CD4-positive, alpha-beta T cell treated with Interleukin-4 for 1 hour (primary cell): ENCODE measurements at places on chromosomes 7 and 10.
A peak's percentile ranks its signal among the peaks of the same experiment; 100 is the strongest.

DNA sequence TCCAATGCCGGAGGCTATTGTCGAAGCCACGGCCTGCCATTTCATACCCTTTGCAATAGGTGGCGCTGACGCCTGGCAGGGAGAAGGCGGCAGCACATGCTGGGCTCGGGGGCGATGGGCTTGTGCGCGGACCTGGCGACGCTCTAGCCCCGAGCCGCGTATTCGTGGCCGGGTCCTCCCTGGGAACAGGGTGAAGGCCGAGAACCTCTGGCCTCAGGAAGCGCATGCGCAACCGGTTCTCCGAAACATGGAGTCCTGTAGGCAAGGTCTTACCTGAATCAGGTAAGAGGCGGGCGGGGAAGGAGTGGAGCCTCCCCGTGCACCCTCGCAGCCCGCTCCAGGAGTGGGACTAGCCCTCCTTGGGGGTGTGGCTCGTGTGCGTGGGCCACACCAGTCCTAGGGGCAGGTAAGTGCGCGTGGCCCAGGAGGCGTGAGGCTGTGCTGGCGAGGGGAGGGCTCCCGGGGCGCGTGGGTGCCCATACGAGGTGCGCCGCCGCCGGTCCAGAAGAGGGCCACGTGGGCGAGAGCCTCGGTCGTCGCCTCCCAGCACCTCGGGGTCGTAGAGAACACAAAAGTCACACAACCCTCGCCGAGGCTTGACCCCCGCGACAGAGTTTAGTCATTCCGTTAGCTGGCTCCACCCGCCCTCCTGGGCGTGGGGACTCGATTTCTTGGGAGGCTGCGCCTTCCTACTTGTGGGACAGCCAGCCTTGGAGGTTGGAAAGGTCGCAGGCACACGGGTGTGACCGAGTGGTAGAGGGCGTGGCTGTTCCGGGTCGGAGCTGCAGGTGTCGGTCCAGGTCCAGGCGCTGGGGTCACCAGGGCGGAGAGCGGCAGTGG, 5.6 kb upstream of the MEST start:
- peak; percentile 67 for DNase-seq

GRCh38 chr10:93711891-93712290, 9.5 kb upstream of the FRA10AC1 start:
- DNase-seq = no peak

DNA sequence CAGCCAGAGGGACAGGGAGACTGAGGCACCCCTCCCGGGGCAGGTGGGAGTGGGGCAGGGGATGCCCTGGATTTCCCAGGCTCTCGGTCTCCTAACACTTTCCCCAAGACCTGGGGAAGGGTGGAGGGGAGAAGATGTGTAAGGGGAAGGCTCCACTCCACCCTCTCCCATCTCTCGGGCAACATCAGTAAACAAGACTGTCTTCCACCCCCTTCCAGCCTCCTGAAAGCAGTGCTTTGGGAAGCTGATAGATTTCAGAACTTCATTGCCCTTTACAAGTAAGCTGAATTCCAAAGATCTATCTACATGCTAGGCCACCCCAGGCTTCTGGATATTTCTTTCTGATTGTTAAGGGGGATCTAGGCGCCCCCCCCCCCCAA, 3.7 kb downstream of the FLNC start:
- DNase-seq = no peak

DNA sequence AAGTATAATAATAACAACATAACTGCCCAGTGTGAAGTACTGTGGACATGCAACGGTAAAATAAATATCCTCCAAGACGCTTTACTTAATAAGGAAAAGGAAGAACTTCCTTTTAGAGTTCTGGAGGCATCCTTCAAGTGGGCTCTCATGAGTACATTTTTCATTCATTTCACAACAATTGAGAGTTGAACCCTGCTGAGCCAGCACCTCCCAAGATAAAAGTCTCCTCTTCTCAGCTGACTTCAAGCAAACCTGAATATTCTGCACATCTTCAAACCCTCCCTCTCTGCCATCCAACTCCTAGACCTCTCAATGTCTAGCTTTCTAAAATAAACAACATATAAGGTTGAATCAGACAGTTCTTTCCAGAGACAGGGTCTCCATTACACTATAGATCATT, 7.5 kb downstream of the CCDC71L start:
- DNase-seq = no peak

GRCh38 chr10:89805599-89806013, 104.2 kb downstream of the KIF20B start:
- no peak for DNase-seq

DNA sequence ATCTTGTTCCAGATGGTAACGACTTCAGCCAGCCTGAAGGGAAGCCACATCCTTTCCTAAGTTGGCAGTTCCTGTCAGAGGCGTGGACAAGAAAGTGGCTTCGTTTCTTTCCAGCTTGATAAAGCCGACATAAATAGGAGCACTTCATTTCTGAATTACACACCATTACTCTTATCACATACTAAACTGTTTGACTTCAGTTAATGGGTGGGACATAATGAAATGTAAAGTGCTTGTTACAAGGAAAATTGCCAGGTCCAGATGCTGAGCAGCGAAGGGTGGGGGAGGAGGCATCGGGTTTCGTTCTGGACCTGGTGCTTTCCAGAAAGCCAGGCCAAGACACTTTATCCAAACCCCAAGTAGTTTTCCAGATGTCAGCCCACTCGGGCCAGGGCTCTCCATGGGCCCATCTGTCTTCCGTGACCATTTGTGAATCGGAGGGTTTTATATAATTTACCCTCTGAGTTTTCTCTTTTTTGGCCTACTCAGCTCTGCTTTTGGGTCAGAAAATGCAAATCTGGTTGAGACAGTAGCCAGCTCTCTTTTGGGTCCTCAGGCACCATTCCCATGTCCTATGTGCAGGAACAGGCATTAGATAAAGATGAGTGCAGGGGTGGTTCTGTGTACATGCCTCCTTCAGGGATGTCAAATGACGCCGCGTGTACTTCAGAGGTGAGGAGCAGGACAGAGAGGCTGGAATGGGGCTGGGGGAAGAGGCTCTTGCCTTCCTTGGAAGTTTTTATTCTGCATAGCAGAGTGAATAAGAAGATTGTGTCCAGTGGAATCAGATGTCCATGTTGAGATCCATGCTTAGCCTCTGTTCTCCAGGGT, 90.2 kb downstream of the TACC2 start:
- no peak for DNase-seq

DNA sequence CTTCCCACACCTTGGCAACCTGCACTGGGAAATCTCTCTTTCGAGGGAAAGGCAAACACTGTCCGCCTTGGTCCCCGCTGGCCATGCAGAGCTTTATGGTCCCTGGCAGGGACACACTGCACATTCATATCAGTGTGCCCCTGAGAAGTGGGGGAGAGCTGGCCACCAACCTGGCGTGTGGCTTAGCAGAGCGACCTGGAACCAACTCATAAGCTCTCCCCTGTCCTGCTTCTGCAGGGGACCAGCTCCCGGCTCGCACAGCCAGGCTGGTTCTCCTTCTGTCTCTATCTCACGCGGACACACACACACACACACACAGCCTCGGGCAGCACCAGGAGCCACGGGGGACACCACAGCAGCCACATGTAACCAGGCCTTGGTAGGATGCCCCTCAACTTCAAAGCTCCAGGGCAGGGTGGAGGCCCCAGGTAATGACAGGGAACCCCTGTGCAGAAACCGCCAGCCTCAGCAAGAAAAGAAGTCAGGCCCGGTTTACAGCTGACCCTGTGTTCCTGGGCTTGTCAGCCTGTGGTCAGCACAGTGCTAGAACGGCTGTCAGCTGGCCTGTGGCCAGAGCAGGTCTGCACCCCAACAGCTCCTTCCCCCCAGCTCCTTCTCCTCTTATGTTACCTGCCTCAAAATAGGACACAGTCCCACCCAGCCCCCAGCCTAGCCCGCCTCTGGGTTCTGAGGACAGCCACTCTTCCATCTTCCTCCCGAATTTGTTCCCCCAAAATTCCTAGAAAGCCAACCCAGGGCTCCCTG, 69.3 kb downstream of the OAT start:
- no peak for DNase-seq

DNA sequence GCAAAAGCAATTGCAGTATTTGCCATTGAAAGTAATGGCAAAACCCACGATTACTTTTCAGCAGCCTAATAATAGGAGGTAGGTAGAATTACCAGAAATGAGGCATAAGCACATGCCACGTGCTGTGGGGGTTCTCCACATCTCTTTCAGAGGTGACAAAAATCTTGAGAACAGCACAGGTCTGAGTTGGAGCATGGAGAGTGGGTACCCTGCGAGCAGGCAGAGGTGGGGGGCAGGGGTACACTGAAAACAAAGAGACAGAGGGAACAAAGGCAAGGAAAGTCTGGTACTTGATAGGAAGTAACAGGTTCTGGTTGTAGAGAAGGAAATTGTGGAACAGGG, 75.9 kb downstream of the FAM107B start:
- no peak for DNase-seq

- no peak for DNase-seq
Observed at GRCh38 chr7:120695848-120696247, 162.1 kb downstream of the TSPAN12 start.
